ENCODE measurements at places on chromosomes 6 and 20. TPM values are rescaled to one million over a fixed set of nuclear protein-coding genes. Genes with fewer than 3 reads are reported as not detected.

The LCA5 gene
- total RNA-seq = 18.3 TPM

The BTN2A1 gene
- total RNA-seq = 29.4 TPM

The CST7 gene
- not detected for total RNA-seq

The SASH1 gene
- total RNA-seq = 12.1 TPM

The CST4 gene
- not detected for total RNA-seq

The COQ3 gene
- 5.8 TPM for total RNA-seq

The RAET1E gene
- total RNA-seq = 0.22 TPM

The NTSR1 gene
- not detected for total RNA-seq

The CCHCR1 gene
- 105 TPM for total RNA-seq

The WFDC5 gene
- not detected for total RNA-seq

The ADGRB3 gene
- total RNA-seq = 0.09 TPM

The SLC22A1 gene
- 4.5 TPM for total RNA-seq

The IMPG1 gene
- total RNA-seq = not detected

The MRPS18B gene
- 107 TPM for total RNA-seq

The NRSN1 gene
- 0.14 TPM for total RNA-seq

The TMEM200A gene
- total RNA-seq = not detected

The EDN1 gene
- total RNA-seq = 24.7 TPM

The THBD gene
- not detected for total RNA-seq

The SLC17A5 gene
- 21.3 TPM for total RNA-seq

The GSTA1 gene
- total RNA-seq = not detected

The RAET1L gene
- total RNA-seq = 2.3 TPM

The ZSCAN16 gene
- 15.9 TPM for total RNA-seq

The IPCEF1 gene
- 0.29 TPM for total RNA-seq

The CYP21A2 gene
- 0.76 TPM for total RNA-seq

The MCHR2 gene
- total RNA-seq = not detected

The OR2J3 gene
- total RNA-seq = not detected

The FITM2 gene
- total RNA-seq = 13.0 TPM

The FAM83B gene
- 22.2 TPM for total RNA-seq

The C6orf118 gene
- total RNA-seq = not detected

The GPLD1 gene
- total RNA-seq = 3.5 TPM

The ULBP2 gene
- 7.6 TPM for total RNA-seq

The HRH3 gene
- total RNA-seq = not detected

The LAMP5 gene
- total RNA-seq = 0.17 TPM

The KHDC1L gene
- not detected for total RNA-seq

The PLCB1 gene
- 6.0 TPM for total RNA-seq

The IBTK gene
- total RNA-seq = 54.9 TPM

The CSE1L gene
- total RNA-seq = 226 TPM

The C6orf58 gene
- 0.31 TPM for total RNA-seq

The OOEP gene
- 7.0 TPM for total RNA-seq

The SIRPB1 gene
- total RNA-seq = 3.4 TPM

The RIMS4 gene
- total RNA-seq = 0.40 TPM

The RNF146 gene
- total RNA-seq = 21.9 TPM

The ERVFRD-1 gene
- total RNA-seq = not detected

The FOXA2 gene
- total RNA-seq = 1.1 TPM

The PRPH2 gene
- not detected for total RNA-seq

The HLA-DRB5 gene
- total RNA-seq = 13.7 TPM

The IRAK1BP1 gene
- total RNA-seq = 4.5 TPM

The MYLIP gene
- total RNA-seq = 8.1 TPM

The RBPJL gene
- total RNA-seq = not detected

The RIMS1 gene
- 1.4 TPM for total RNA-seq

The RFX6 gene
- not detected for total RNA-seq

The KIAA0408 gene
- 0.91 TPM for total RNA-seq

The COL20A1 gene
- total RNA-seq = 0.44 TPM
